Natural killer cell (primary cell): ENCODE measurements at places on chromosomes 2 and 18. TPM values are rescaled to one million over a fixed set of nuclear protein-coding genes. Genes with fewer than 3 reads are reported as not detected.

PLA2R1 gene
- not detected for total RNA-seq

FOXI3 gene
- total RNA-seq = not detected

INPP5D gene
- 498 TPM for total RNA-seq

XIRP2 gene
- not detected for total RNA-seq

SIX2 gene
- not detected for total RNA-seq

BMP10 gene
- total RNA-seq = not detected

SEH1L gene
- total RNA-seq = 28.4 TPM

ARHGAP25 gene
- 180 TPM for total RNA-seq

C1QL2 gene
- total RNA-seq = not detected

DNA sequence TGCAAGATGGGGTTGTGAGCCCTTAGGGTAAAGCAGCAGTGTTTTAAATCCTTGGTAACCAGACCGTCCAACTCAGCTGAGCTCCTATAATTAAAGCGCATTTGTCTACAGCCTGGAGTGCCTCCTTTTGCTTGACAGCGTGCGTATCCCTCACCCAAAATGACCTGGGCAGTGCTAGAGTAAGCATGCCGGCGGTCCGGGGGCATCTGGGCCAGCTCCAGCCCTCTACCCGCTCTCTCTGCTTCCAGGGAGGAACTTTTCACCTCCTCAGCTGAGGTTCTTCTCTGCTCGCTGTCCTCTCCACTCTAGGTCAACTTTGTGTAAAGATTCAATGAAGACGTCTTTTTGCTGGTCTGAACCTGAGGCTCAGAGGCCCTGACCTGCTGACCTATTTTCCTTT is 102.4 kb upstream of the TPO start:
- no peak overlapping the region for H3K27ac ChIP-seq
- H3K36me3 ChIP-seq = no peaks in the 10 kb centered on the region
- DNase-seq = no peak
- no peaks in the 10 kb centered on the region for H3K27me3 ChIP-seq

DNA sequence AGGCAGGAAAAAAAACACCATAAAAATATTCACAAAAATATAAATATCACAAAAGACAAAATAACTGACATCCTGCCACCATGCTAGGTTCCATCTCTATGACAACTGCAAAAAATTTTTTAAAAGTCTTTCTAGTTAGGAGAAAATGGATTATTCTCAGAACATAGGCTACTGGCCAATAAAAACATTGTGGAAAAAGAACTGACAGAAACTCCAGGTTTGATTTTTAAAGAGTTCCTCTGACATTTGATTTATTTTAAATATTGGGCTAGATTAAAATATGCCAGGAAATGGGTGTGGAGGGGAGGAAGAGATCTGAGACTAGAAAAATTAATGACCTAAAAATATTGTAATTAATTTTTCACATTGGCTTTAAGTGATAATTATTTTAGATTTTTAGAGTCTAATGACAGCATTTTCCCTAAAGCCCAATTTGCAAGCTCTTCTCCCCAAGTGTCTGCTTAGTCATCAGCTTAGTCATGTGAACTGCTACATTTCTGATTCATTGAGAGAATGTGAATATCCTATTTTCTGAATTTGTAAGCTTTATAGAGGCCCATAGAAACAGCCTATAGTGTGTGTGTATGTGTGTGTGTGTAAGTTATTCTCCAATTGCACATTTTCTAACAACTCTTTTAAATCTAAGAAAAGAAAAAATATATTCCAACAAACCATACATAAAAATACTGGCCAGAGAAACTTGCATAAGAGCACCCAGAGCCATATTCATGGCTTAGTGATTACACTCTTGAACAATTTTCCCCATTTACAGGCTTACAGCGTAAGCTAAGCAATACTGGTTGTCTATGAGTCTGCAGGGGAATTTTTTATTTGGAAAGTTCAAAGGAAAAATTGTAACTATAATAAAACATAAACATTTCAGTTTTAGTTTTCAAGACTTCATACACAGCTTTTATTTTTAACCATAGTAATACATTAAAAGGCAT is 48.4 kb downstream of the TMEFF2 start:
- H3K27ac ChIP-seq = no peak overlapping the region
- H3K27me3 ChIP-seq = no peaks in the 10 kb centered on the region
- H3K36me3 ChIP-seq = no peaks in the 10 kb centered on the region
- H3K4me3 ChIP-seq = no peak overlapping the region
- no peaks in the 10 kb centered on the region for H3K4me1 ChIP-seq
- no peak for DNase-seq

GRCh38 chr2:41907771-41908207 is 140.0 kb upstream of the PKDCC start:
- no peaks in the 10 kb centered on the region for H3K36me3 ChIP-seq

- no peak for DNase-seq
- no peaks in the 10 kb centered on the region for H3K4me1 ChIP-seq
- H3K4me3 ChIP-seq = no peak overlapping the region
Measured at GRCh38 chr2:65997961-65998360, 437.0 kb upstream of the MEIS1 start.
